Myometrial cell (primary cell): ENCODE measurements at places on chromosomes 3 and 15. TPM values are rescaled to one million over a fixed set of nuclear protein-coding genes. Genes with fewer than 3 reads are reported as not detected.

The APBA2 gene
- 4.8 and 7.2 TPM in 2 replicates for total RNA-seq

The TBCCD1 gene
- total RNA-seq = 8.4 and 9.0 TPM in 2 replicates

The SEMA6D gene
- total RNA-seq = 0.71 and 2.9 TPM in 2 replicates

The SPATA12 gene
- total RNA-seq = not detected in 2 replicates

The LIPC gene
- total RNA-seq = 0.53 TPM in 1 of 2 replicates, not detected in the other

The ZCWPW2 gene
- total RNA-seq = not detected in 2 replicates
